Naive thymus-derived CD8-positive, alpha-beta T cell (primary cell): ENCODE measurements at places on chromosomes 12 and 14.

DNA sequence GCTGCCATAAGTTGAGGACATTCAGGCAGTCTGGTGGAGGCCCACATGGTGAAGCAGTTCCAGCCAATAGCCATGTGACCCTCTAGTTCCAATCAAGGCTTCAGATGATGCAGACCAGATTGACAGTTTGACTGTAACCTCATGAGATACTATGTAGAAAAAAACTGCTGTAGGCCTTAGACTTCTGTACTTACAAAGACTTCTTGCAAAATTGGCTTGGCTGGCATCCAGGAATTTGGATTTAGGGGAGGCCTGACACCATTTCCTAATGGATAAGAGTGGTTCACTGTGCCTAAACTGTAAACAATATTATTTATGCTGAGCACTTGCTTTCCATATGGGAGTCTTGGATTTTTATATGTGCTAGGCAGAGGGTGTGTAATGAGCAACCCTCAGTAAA is 76.4 kb downstream of the RGS6 start:
- DNase-seq = no peak

GRCh38 chr14:69612014-69612782 is 802 bp downstream of the SUSD6 start:
- DNase-seq = peak; percentile 24

GRCh38 chr12:54882079-54882478 is 27.8 kb downstream of the MUCL1 start:
- DNase-seq = no peak

DNA sequence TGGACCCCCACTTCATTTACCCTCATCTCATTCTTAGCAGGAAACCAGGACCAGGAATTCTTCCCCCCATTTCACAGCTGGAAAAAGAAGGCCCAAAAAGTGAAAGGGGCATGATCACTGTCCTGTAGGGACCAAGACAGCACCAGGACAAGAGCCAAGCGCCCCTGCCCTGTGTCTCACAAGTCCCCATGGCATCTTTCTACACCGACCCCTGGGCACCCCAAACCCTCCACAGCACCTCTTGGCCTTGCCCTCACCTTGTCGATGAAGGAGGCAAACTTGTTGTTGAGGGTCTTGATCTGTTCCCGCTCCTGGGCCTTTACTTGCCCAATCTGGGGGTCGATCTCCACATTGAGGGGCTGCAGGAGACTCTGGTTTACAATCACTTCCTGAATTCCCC is 710 bp downstream of the KRT76 start:
- no peak for DNase-seq

DNA sequence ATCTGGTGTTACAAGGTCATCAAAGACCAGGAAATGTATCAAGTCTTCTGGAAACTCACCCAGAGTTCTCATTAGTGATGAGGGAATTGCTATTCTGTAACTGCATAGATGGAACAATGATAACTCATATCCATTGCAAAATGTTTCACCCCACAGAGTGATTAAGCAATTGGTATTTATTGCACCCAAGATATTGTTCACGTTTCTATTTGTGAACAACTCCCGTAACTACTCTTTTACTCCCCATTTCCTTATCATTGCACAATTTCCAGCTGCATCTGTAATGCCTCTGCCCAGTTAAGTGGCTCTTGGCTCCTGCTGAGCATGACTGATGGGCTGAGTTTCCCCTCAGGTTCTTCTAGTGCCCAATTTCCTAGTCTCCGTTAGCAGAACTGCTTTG is 108.7 kb upstream of the PRICKLE1 start:
- no peak for DNase-seq

- DNase-seq = no peak
Observed at GRCh38 chr12:128138125-128138524, 128.8 kb upstream of the TMEM132C start.

GRCh38 chr12:131829356-131829747 is 1.2 kb downstream of the MMP17 start:
- DNase-seq = no peak

- DNase-seq = no peak
Observed at GRCh38 chr14:36097356-36097755, 79.2 kb downstream of the PTCSC3 start.

- DNase-seq = no peak
Observed at GRCh38 chr14:29687071-29687765, 240.4 kb downstream of the PRKD1 start.

DNA sequence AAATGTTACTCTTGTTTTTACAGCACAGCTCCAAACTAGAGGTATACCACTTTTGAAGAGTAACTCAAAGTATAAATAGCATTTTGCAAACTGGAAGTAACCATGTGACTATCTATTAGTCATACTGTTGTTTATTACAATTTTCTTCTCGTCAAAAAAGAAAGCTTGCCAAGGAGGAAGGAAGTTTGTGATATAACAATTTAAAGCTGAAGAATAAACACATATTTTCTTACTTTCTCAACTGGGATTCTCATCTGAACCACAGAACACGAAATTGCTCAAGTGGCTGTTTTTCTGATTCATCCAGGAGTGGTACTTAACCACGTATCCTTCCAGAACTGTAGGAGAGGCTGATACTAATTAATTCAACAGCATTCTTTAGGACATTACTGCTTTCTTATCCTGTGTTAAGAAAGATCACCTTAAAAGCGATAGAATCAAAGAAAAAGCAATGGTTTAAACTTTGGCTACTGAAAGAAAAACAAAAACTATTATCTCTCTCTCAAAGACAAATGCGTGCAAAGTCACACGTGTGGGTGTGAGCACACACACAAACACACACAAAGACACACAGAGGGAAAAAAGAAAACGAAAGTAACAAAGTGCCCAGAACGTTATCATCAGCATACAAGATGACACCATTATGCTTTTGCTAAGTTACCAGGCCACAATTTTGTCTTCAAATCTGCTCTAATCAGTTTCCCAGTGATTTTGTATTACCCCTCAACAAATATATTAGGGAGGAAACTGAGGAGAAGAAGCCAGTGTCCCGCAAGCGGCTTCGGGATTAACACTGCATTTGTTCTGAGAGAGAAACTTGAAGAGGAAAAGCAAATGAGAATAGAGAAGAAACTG is at the start of gene CLEC2B:
Gene CLEC2B, minus strand, starts transcription at position 48 of the 855 bp plus-strand sequence.
- DNase-seq = no peak

GRCh38 chr14:68658943-68659931 is 133.6 kb downstream of the ZFP36L1 start:
- DNase-seq = no peak

- no peak for DNase-seq
Observed at GRCh38 chr12:124460771-124461170, 106.6 kb downstream of the NCOR2 start.

GRCh38 chr12:132423251-132423819 is 66.6 kb upstream of the FBRSL1 start:
- DNase-seq = no peak

GRCh38 chr14:80358112-80358511 is 146.8 kb upstream of the DIO2 start:
- no peak for DNase-seq

DNA sequence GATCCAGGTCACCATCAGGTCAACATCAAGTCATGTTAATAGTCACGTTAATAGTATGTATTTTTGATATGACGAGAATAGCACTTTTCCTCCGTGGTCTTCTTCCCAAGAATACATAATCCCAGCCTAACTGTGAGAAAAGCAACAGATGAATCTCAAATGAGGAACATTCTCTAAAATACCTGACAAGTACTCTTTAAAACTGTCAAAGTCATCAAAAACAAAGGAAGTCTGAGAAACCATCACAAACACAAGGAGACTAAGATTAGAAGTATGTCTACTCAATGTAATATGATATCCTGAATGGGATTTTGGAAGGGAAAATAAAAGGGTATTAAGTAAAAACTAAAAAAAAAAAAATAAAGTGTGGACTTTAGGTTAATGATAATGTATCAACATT is 36.8 kb upstream of the GLIPR1 start:
- DNase-seq = no peak

- DNase-seq = no peak
Observed at GRCh38 chr12:26055087-26055486, 69.8 kb downstream of the BHLHE41 start.

DNA sequence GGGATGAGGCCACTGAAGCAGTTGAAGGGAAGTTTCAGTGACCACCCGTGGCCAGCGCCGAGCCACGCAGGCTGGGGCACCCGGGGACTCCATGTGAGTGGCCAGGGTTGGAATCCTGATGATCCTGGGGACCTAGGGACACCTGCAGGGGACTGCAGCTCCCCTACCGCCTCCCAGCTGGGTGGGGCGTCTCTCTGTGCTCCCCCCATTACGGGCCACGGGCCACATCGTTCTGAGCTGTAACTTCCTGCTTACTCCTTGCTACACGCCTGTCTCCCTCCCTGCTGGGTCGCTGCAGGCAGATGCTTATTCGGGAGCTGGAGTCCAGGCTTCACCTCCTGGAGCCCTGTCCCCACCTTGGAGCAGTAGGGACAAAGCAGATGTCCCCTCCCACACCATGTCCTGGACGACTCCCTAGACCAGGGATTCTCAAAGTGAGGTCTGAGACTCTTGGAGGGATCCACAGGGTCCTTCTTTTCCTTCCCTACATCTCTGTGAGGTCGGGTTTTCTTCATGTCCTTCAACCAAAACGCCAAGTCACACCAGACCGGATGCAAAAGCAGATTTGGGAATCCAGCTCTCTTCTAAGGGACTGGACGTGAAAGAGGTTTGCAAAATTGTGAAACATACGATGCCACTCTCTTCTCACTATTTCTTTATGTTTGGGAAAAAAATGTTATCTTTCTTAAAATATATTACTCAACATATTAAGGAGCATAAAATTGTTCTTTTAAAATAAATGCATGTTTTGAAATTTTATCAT is 85.9 kb upstream of the NCOR2 start:
- DNase-seq = no peak

GRCh38 chr14:105218611-105219010 is 29.7 kb upstream of the BTBD6 start:
- no peak for DNase-seq

DNA sequence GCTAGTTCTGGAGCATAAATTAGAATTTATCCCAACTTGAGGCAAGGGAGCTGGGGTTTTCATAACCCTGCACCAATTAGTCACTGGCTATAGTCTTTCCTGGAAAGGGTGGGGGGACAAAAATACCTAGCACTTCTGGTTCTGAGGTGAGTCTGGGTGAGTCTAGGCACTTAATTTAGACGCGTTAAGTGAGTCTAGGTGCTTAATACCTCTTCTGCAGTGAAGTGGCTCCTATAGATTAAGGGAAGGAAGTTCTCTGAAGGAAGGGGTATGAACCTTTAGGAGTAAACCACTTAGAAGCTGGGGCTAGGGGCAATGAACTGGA is 251.7 kb downstream of the EFCAB11 start:
- DNase-seq = no peak

DNA sequence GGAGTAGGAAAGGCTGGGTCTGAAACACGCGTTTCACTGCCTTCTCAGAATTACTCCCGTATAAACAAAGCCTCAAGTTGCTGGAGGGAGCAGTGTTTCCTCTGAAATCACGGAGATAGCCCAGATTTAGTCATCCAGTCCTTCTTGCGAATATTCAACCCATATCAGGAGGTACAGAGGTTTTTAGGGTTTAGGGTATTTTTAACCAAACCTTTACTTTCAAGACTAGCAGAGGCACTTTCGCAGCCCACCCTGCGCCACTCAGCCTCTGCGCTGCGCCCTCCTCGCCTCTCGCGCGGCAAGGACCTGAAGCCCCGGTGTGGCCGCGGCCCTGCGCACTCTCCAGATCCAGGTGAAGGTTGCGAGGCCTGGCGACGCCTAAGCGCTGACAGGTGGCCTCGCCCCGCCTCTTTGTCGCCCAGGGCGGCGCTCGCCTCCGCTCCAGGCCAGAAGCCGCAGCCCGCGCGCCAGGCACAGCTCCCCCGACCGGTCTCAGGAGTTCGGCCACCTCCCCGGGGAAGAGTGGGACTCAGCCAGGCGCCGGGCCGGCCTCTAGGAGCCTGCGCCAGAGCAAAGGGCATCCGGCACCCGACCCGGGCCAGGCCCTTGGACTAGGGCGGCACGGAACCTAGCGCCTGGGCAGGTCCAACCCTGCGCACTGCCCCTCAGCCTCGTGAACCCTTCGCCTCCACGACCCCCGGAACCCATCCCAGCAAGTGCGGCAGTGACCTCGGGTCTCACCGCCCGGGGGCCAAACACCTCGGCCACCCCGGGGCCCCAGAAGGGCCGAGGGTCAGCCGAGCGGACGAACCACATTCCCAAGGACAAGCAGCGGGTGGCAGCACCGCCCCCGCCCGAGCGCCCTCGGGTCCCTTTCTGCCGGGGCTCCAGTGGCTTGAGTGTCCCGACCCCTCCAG is 1.8 kb upstream of the SAMD4A start:
- DNase-seq = peak; percentile 46

GRCh38 chr14:102507081-102507856 is 2.3 kb downstream of the ANKRD9 start:
- DNase-seq = no peak

GRCh38 chr12:11672256-11673191 is 23.1 kb downstream of the ETV6 start:
- DNase-seq = no peak

DNA sequence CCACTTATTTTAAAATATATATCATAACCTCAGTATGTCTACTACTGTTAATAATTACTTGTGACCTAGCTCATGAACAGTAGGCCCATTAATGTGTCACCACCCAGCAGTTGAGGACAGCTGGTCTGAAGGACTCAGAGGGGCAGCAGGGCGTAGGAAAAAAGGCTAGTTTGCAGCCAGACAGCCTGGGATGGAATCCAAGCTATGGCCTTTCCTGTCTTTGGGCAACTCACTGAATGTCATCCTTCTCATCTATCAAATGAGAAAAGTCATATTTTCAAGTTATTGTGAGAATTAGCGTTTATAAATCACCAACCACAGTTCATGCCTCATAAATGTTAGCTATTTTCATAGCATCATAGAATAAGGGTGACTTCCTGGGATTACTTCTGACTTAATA is 12.3 kb downstream of the DENND5B start:
- no peak for DNase-seq

DNA sequence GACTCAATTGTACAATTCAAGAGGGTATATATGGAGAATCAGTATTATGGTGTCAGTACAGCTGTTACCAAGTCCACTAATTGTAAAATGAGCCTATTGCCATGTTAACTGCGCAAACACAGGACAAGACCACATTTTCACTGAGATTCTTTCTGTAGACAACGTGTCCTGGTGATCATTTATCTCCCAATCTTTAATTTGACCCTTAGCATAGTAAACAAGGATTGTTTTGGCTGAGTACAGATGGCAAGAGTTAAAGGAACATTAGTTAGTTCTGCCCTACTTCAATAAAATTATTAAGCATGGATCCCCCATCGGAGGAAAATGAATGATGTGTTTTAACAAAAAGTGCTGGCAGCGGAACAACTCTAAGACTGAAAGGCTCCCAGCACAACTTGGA is 36.1 kb downstream of the SLC15A5 start:
- no peak for DNase-seq

GRCh38 chr12:130441771-130442760 is 104.4 kb downstream of the PIWIL1 start:
- DNase-seq = no peak

- DNase-seq = no peak
Observed at GRCh38 chr14:35406506-35407305, 2.2 kb upstream of the NFKBIA start.
